HCT116 (cell line): ENCODE measurements at places on chromosomes 3 and 15. TPM values are rescaled to one million over a fixed set of nuclear protein-coding genes. Genes with fewer than 3 reads are reported as not detected.

GRCh38 chr3:187765342-187765741, 20.1 kb upstream of the BCL6 start:
- no peak for DNase-seq

The FBXO40 gene
- not detected for total RNA-seq

DNA sequence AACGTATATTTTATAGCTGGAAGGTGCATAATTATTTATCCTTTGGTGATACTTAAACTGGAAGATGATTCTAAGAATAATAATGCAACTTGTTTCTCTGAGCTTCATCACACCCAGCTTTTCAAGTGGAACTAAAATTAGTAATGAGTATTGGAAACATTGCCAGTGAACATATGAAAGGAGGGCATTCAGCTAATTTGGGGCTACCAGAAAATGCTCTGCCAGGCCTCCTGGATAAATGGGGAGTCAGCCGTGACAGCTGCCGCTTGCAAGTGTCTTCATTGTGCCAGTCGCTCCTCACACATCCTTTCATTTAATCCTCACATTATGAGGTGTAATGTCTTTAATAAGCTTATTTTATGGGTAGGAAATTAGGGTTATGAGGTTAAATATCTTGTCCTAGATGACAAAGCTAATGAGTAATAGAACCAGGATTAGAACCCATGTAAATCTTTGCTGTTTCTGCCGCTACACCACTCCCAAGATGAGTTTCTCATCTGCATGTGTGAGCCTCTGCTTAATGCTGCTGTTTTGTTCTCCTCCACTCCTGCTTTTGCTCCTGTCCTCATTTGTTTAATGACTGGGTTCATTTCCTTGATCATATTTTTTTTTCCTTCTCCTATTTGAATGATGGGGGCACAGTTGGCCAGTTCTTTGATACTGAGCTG, 155.7 kb downstream of the PLCL2 start:
- DNase-seq, result no peak

DNA sequence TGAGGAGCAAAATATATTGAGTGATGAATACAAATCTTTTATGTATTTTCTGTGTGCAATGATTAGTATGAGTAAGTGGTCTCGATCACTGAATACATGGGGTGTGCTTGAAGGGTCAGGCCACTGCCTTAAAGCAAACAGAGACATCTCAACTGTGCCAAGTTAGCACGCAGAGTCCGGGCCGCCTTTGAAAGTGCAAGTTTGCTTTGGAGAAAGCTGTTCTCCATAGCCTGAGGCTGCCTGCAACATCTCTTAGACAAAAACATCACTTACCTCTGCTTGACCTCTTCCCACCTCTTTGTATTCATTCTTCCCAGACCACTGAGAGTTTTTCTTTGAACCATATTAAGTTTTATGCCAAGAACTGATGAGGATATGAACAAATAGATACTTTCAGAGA, 267.0 kb downstream of the ZBTB20 start:
- DNase-seq, result peak; percentile 91

GRCh38 chr15:42759093-42759492, 22.2 kb upstream of the CDAN1 start:
- DNase-seq, result no peak

GRCh38 chr3:111971533-111972130, 7.2 kb upstream of the ABHD10 start:
- no peak for DNase-seq

The SERINC4 gene
- total RNA-seq, result 0.12 TPM

The PBRM1 gene
- 40.0 TPM for total RNA-seq

GRCh38 chr3:14806641-14807263, 12.0 kb upstream of the FGD5 start:
- no peak for DNase-seq

DNA sequence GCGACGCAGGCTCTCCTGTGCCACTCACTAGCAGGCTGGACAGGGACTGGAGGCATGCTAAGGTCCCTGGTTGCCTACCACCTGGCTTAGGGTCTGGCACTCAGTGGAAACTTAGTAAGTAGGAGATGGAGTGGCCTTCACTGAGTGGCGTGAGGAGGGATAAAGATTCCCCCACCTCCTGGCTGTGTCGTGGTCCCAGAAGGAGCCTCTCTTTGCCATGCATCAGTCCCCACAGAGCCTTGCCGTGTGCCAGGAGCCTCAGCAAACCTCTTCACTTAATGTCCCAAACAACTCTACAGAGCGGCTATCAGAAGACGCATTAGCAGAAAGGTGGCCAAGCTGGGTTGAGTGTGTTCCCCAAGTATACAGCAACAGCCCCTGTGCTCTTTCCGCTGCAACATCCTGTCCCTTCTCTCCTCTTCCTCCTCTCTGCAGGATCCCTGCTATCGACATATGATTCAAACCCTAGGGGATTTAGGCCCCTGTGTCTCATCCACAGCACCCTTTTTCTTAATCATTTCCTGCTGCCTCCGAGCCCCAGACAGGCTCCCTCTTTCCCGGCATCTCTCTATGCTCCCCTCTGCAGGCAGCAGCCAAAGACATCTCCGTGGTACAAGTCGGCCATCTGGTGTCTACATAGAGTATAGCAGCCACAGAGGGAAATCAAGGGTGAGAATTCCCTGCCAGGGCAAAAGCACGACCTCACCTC, 66.7 kb downstream of the SLC6A1 start:
- peak; percentile 48 for DNase-seq

GRCh38 chr3:7508821-7509220, 647.9 kb downstream of the GRM7 start:
- no peak for DNase-seq

DNA sequence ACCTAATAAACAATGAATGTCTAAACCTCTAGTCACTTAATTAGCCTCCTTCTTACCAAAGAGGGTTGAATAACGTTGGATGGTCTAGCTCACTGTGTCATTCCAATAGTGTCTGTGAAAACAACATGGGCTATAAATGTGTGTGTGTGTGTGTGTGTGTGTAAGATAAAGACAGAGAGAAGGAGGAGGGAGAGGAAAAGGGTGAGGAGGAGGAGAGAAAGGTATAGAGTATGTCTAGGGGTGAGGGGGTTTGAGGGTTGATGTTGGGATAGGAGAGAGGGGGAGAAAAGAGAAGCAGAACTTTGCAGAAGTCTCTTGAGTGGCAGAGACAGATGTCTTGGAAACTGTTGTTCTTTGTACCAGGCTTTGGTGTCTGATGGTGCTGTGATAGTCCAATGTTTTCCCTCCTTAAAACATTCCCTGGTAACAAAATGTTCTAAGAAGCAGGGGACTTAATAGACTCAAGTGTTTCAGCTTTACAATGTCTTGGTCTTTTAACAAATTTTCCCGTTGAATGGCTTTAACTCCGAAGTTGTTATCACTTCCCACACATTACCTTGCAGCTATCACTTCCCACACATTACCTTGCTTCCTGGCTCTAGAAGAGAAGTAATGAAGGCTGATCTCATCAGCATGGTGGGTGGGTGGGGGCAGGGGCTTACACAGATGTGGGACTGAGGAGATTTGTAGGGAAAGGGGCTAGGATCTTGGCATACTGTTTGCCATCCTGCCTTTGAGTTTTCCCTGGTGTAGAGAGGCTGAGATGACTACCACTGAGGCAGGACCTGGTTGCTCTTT, 57.8 kb upstream of the ETV5 start:
- DNase-seq, result no peak

DNA sequence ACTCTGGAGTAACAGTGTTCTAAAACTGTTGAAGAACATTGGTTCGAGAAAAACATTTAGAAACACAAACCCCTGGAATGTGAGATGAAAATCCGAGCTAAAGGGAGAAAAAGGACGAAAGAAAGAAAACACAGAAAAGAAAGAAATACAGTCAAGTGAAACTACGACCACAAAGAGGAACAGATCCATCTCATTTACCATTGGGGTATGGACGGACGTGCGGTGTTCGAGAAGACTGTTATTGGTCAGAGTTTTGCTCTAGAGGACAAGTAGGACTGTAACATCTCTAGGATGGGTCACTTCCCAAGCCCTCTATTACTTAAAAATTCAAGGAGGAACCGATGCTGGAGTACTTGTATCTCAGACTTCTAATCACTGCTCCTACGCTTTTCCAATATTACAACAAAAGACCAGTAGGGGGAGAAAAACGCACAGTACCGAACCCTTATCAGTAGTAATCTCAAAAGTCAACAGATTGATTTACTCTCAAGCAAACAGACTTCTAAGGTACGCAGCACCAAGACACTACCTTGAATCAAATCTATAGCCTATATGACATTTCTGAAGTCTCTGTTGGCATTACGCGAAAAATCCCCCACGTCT, 1.1 kb upstream of the PIK3CA start:
- DNase-seq, result peak; percentile 71

The GABRB3 gene
- 0.52 TPM for total RNA-seq

The ITPKA gene
- total RNA-seq, result 10.8 TPM

- peak; percentile 49 for DNase-seq
These were observed 17.9 kb upstream of the ANKRD28 start for GRCh38 chr3:15815696-15816095.

The FAM81A gene
- 6.6 TPM for total RNA-seq

DNA sequence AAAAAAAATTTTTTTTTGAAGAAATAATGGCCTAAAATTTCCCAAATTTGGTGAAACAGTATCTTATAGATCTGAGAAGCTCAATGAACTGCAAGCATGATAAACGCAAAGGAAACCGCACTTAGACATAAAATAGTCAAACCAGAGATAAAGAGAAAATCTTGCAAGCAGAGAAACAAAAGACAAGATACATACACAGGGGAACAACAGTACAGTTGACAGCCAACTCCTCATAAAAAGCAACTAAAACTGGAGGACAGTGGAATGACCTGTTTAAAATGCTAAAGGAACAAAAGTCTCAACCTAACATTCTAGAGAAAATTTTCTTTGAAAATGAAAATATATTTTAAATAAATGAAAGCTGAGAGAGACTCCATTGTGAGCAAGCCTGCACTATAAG, 107.5 kb downstream of the RASA2 start:
- DNase-seq, result no peak

- DNase-seq, result no peak
These were observed 176.3 kb upstream of the LMCD1 start for GRCh38 chr3:8325306-8325705.

- no peak for DNase-seq
These were observed 76.9 kb upstream of the IGSF10 start for GRCh38 chr3:151537726-151538125.

The GOLGA6L9 gene
- total RNA-seq, result 4.3 TPM

GRCh38 chr3:171072432-171072831, 45.9 kb upstream of the SLC2A2 start:
- DNase-seq, result no peak

The HHATL gene
- total RNA-seq, result 0.52 TPM

- DNase-seq, result no peak
These were observed 51.9 kb upstream of the ETV5 start for GRCh38 chr3:186160691-186161243.

The DPPA2 gene
- total RNA-seq, result not detected

The PSTPIP1 gene
- total RNA-seq, result 0.79 TPM

- DNase-seq, result no peak
These were observed 94.0 kb downstream of the GTPBP8 start for GRCh38 chr3:113084777-113085176.

- DNase-seq, result no peak
These were observed 4.2 kb downstream of the LRRC2 start for GRCh38 chr3:46561951-46562350.

- no peak for DNase-seq
These were observed 6.0 kb upstream of the RPL39L start for GRCh38 chr3:187145149-187145895.

DNA sequence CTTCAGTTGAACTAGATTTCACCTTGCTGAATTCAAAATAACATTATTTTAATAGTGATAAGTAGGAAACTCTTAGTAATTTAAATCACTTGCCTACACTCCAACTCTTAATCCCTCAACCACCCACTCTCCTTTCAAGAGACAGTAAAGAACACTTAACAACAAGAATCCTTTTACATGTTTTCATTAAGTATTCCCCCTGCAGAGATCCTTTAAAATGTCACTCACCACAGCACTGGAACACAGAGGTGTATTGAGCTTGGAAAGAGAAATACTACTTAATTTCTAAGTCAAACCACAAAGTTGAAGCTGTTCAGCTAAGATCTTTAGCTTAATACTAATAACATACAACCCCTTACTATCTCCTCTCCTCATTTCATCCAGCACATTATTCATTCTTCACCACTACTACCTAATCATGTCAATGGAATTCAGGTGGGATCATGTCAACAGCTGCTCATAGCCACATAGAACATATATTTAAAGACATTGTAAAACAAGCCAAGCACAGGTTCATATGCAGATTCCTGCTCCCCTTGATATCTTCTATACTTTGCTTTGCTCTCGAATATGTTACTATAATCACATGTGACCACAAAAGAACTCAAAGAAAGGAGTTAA, 40.5 kb downstream of the IMPG2 start:
- no peak for DNase-seq

DNA sequence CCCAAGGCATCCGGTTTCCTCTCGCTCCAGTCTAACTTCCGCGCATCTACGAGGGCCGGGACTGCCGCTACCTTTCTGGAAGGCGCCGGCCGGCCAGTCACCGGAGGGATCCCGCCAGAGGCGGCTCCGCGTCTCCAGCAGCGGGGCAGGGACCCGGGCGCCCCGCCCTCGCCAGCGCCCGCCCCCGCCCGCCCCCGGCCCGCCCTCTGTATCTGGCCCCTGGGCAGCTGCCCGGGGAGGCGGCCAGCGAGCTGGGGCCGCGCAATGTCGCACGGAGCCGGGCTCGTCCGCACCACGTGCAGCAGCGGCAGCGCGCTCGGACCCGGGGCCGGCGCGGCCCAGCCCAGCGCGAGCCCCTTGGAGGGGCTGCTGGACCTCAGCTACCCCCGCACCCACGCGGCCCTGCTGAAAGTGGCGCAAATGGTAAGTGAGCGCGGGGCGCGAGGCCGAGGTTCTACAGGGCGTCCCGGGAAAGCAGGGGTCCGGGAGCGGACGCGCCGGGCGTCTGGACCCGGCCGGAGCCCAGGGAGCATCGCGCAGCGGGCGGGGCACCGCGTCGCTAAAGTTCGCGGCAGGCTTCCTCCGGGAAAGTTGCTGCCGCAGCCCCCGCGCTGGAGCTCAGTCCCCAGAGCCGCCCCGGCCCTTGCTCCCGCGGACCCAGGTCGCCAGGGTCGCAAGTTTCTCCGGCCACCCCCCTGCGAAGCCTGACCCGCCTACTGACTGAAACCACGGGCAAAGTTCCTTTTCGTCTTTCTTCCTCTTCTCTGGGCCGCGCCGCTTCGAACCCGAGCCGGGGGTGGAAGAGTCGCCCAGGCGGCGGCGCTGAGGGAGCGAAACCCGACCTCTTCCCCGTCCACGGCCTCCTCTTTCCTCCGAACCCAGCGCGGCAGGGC, at the start of gene CMTM7:
CMTM7 (plus strand) TSS at position 211 of the 893 bp plus-strand sequence; CDS start at position 265, 54 bp downstream.
- DNase-seq, result peak; percentile 37

DNA sequence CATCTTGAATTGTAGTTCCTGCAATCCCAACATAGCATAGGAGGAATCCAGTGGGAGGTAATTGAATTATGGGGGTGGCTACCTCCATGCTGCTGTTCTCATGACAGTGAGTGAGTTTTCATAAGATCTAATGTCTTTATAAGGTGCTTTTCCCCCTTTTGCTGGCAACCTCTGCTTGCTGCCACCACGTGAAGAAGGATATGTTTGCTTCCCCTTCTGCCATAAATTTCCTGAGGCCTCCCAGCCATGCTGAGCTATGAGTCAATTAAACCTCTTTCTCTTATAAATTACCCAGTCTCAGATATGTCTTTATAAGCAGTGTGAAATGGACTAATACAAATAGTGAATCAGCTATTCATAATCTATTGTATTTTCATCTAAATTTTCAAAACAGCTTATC, 537.3 kb downstream of the EPHA3 start:
- DNase-seq, result no peak
